ENCODE measurements at places on chromosomes 13 and 19. TPM values are rescaled to one million over a fixed set of nuclear protein-coding genes. Genes with fewer than 3 reads are reported as not detected.

Gene KLK10
- total RNA-seq: 1.9 TPM

Gene PEAK3
- total RNA-seq: 0.44 TPM

Gene ZNF320
- total RNA-seq: 51.3 TPM

Gene ADPRHL1
- total RNA-seq: 7.3 TPM

Gene FFAR1
- not detected for total RNA-seq

Gene OVOL3
- not detected for total RNA-seq

Gene SPTBN4
- 14.8 TPM for total RNA-seq

Gene LRRC63
- 0.60 TPM for total RNA-seq

Gene MBD3L2
- not detected for total RNA-seq

Gene EID2B
- total RNA-seq: 14.8 TPM

Gene ISYNA1
- 75.6 TPM for total RNA-seq

Gene TSSK6
- total RNA-seq: 2.4 TPM

Gene TTC9B
- 5.7 TPM for total RNA-seq

Gene ZNF431
- 30.1 TPM for total RNA-seq

Gene ANKRD24
- 4.0 TPM for total RNA-seq

Gene SIGLECL1
- total RNA-seq: not detected

Gene DCT
- total RNA-seq: 318 TPM

Gene PPAN
- total RNA-seq: 32.8 TPM

Gene WASF3
- 61.2 TPM for total RNA-seq

Measured in camera-type eye (tissue), 1 donor.